Astrocyte (in vitro differentiated cells and primary cell): ENCODE measurements at places on chromosomes 3 and 15. TPM values are rescaled to one million over a fixed set of nuclear protein-coding genes. Genes with fewer than 3 reads are reported as not detected.

DNA sequence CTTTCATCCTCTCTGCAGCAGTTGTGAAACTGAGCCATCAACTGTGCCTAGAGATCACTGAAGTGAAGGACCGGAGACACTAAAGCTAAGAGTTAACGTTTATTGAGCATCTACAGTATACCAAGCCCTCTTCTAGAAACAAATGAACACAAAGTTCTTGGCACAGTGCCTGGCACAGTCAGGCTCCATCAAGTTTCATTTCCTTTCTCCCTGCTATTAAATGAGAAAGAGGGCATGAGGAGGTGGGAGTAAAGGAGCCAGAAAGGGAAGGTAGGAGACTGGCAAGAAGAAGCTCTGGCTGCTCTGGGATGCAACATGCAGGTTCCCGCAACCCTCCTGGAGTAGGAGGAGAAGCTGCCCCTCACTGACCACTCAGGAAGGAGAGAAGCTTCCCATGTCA, 30.6 kb downstream of the CYP19A1 start:
- H3K36me3 ChIP-seq = no peaks in the 10 kb centered on the region
- H3K27ac ChIP-seq = no peak overlapping the region
- no peaks in the 10 kb centered on the region for H3K27me3 ChIP-seq
- peaks cover 24% of the 10 kb centered on the region for H3K4me1 ChIP-seq

GRCh38 chr15:71662306-71662705, 148.0 kb upstream of the NR2E3 start:
- H3K27ac ChIP-seq = no peak overlapping the region
- no peak for DNase-seq
- H3K27me3 ChIP-seq = no peaks in the 10 kb centered on the region
- H3K4me1 ChIP-seq = peaks cover 3% of the 10 kb centered on the region
- H3K36me3 ChIP-seq = no peaks in the 10 kb centered on the region

DNA sequence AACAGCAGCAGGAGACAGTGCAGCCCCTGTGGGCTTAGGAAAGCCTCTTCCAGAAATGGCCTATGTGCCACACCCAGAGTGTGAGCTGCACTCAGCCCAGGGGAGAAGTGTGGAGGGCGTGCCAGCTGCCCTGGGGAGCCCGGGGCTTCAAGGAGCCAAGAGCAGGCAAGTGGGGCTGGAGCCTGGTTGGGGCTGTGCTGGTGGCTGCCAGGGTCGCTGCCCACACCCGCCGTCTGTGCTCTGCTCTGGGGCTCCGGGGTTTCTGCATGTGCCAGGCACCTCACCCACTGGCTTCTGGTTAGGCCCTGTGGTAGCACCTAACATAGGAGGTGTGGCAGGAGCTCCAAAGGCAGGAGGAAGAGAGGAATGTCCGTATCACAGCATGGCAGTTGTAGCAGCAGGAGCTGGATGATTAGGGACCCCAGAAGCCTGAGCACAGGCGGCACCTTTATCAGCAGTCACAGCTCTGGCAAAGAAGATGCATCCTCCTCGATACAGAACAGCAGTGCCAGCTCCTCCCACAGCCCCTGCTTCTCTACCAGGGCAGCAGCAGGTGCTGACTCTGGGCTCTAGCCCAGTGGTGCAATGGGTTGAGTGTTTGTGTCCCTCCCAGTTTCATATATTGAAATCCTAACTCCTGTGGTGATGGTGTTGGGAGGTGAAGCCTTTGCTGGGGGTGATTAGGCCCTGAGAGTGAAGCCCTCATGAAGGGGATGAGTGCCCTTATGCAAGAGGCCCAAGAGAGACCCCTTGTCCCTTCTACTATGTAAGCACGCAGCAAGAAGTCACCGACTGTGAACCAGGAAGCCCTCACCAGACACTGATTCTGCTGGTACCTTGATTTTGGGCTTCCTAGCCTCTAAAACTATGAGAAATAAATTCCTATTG, 70.0 kb upstream of the KLF13 start:
- H3K36me3 ChIP-seq = no peaks in the 10 kb centered on the region
- no peak for DNase-seq
- H3K4me1 ChIP-seq = no peaks in the 10 kb centered on the region
- no peaks in the 10 kb centered on the region for H3K27me3 ChIP-seq
- no peak overlapping the region for H3K4me3 ChIP-seq

DNA sequence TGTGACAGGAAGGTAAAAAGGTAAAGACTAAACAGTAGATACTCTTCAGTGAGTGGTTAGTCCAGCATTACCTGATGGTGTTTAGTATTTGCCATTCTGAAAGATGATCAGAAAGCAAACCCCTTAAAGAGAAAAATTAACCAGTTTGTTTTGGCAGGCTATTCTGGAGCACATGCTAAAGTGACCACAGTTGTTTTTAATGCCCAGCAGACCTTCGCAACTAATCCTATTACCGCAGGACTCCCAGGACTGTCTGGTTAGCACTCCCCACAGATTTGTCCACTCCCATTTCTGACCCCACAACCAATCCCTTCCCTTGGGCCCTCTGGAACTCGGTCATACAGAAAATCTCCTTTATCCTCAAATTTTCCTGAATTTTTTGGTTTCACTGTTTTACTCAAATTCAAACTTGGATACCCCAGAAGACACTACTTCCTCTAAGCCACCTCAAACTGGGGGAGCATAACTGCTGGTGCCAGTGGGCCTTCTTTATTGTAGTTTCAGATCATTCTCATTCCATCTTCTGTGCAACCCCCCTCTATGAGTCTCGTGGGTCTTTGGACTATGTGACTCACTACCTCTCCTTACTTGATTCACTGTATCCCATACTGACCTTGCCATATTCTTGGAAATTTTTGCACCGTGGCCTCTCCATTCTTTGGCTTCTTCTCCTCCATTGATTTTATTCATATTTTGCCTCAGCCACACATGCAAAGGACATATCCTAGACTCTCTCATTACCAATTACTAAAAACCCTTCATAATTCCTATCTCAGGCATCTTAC, 104.4 kb downstream of the RBMS3 start:
- H3K27me3 ChIP-seq = no peaks in the 10 kb centered on the region
- peak overlapping the region; percentile 84 for H3K27ac ChIP-seq
- peak; percentile 74 for DNase-seq
- no peak overlapping the region for H3K4me3 ChIP-seq
- peaks cover 5% of the 10 kb centered on the region for H3K36me3 ChIP-seq
- H3K4me1 ChIP-seq = peaks cover 11% of the 10 kb centered on the region

GRCh38 chr3:33807191-33807590, 8.8 kb downstream of the PDCD6IP start:
- H3K36me3 ChIP-seq = peaks cover 6% of the 10 kb centered on the region
- no peak for DNase-seq
- no peaks in the 10 kb centered on the region for H3K27me3 ChIP-seq
- no peak overlapping the region for H3K4me3 ChIP-seq
- H3K27ac ChIP-seq = no peak overlapping the region
- H3K4me1 ChIP-seq = peaks cover 4% of the 10 kb centered on the region

GRCh38 chr3:24495326-24495994, 810 bp upstream of the THRB start:
- H3K27me3 ChIP-seq = peaks cover 31% of the 10 kb centered on the region
- no peak overlapping the region for H3K27ac ChIP-seq
- peaks cover 4% of the 10 kb centered on the region for H3K4me1 ChIP-seq

- H3K4me1 ChIP-seq = peaks cover 63% of the 10 kb centered on the region
- peak; percentile 79 for DNase-seq
- no peaks in the 10 kb centered on the region for H3K27me3 ChIP-seq
- peak overlapping the region; percentile 83 for H3K27ac ChIP-seq
- H3K36me3 ChIP-seq = no peaks in the 10 kb centered on the region
These were observed 9.7 kb upstream of the FBLN2 start for GRCh38 chr3:13539292-13539638.

GRCh38 chr3:99635348-99635747, 3.0 kb upstream of the COL8A1 start:
- no peak for DNase-seq
- peak overlapping the region; percentile 1 for H3K27ac ChIP-seq
- peaks cover 26% of the 10 kb centered on the region for H3K4me1 ChIP-seq
- H3K4me3 ChIP-seq = no peak overlapping the region
- H3K36me3 ChIP-seq = no peaks in the 10 kb centered on the region
- H3K27me3 ChIP-seq = no peaks in the 10 kb centered on the region

DNA sequence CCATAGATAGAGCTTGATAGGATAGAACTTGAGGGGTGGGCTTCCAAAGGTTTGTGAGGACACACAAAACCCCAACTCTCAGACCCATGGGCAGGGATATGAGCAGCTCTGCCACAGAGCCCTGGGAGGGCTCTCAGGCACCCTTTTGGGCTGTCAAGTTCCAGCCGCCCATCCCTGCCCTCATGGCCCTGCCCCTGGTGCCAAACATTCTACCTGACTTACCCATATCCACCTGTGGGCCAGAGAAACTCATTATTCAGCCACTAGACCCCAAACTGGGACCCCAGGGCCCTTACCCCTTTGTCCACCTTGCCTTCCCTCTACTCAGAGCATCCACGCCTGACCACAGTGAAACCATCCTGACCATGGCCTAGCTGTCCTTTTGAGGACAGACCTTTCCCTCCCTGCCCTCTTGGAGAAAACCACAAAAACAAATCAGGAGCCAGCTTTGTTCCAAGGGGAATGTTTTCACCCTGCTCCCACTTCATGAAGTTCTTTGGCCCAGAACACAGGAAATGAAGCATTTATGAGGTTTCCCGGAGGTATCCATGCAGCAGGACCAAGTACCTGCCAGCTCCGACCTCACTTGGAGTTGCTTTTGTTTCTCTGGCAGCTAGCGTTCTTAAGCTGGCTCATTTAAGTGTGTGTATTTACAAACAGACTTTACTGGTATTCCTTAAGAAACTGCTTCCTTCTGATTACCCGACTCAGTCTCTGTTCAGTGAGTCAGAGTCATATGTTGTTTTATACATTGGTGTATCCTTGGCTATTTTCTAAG, 34.2 kb upstream of the GALNT15 start:
- H3K4me3 ChIP-seq = no peak overlapping the region
- H3K36me3 ChIP-seq = no peaks in the 10 kb centered on the region
- peak; percentile 97 for DNase-seq

DNA sequence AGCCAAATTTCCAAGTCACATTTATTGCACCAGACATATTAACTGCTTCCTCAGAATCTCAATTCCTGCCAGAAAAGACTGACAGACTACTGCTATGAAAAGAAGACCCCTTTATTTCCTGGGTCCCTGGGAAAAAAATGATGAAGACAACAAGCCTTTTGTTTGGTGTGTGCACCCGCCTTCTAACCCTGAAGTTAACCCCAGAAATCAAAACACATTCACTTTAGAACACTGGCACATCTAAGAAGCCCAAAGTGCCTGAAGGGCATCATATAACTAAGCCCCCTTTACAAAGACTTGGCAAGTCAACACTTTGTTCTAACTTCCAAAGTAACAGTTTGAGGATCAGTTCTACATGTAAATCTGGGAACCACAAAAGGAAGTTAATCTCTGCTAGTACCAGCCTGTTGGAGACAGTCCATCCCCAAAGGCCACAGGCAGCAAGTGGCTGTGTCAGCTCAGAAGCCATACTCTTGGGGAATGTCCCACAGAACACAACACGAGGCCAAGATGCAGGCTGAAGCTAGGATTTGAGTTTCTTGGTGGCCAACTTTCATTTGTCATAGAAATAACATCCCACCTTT, 16.3 kb upstream of the ATP1B3 start:
- no peaks in the 10 kb centered on the region for H3K4me1 ChIP-seq
- H3K27me3 ChIP-seq = no peaks in the 10 kb centered on the region
- H3K27ac ChIP-seq = no peak overlapping the region
- H3K4me3 ChIP-seq = no peak overlapping the region
- no peak for DNase-seq

- no peak overlapping the region for H3K4me3 ChIP-seq
- no peak for DNase-seq
- no peaks in the 10 kb centered on the region for H3K36me3 ChIP-seq
- H3K27me3 ChIP-seq = no peaks in the 10 kb centered on the region
- H3K27ac ChIP-seq = no peak overlapping the region
These were observed 93.6 kb downstream of the CDIN1 start for GRCh38 chr15:36673039-36673438.

GRCh38 chr15:50973605-50974004, 65.1 kb downstream of the AP4E1 start:
- peaks cover 11% of the 10 kb centered on the region for H3K36me3 ChIP-seq
- H3K27ac ChIP-seq = no peak overlapping the region
- no peak for DNase-seq
- H3K27me3 ChIP-seq = no peaks in the 10 kb centered on the region
- H3K4me1 ChIP-seq = no peaks in the 10 kb centered on the region
- no peak overlapping the region for H3K4me3 ChIP-seq

GRCh38 chr15:42184296-42184695, 23.8 kb downstream of the VPS39 start:
- no peaks in the 10 kb centered on the region for H3K27me3 ChIP-seq
- H3K4me3 ChIP-seq = no peak overlapping the region
- H3K27ac ChIP-seq = no peak overlapping the region
- H3K36me3 ChIP-seq = peaks cover 52% of the 10 kb centered on the region
- no peaks in the 10 kb centered on the region for H3K4me1 ChIP-seq
- no peak for DNase-seq

DNA sequence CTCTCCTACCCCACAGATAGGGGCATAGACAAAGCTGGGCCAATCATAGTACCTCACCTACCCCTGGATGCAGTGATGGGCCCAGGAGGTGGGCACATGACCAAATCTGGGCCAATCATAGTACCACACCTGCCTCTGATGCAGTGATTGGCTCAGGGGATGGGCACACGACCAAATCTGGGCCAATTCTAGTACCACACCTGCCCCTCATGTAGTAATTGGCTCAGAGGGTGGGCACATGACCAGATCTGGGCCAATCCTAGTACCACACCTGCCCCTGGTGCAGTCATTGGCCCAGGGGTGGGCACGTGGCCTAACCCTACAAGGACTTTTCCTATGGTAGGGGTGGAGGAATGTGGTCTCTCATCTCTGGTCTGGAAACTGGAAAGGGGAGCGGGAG, 56.9 kb upstream of the MEF2A start:
- no peak overlapping the region for H3K27ac ChIP-seq
- no peak overlapping the region for H3K4me3 ChIP-seq
- DNase-seq = no peak
- no peaks in the 10 kb centered on the region for H3K27me3 ChIP-seq
- H3K4me1 ChIP-seq = peaks cover 26% of the 10 kb centered on the region

DNA sequence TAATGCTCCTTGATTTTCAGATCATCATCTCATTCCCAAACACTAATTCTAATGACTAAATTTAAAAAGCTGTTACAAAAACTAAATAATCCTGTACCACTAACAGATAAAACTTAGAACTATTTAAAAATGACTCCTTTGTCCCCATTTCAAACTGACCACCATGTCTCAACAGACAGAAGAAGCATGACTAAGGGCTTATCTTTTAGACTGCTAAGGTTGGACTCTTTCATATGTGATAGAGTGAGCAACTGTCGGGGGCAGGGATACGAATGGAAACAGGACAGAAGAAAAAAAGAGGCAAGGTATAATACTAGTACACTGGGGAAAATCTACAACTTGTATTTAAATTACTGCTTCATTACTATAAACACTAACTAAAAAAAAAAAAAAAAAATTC, 23.3 kb downstream of the SNX4 start:
- DNase-seq = no peak
- peaks cover 29% of the 10 kb centered on the region for H3K36me3 ChIP-seq
- no peak overlapping the region for H3K4me3 ChIP-seq
- no peaks in the 10 kb centered on the region for H3K4me1 ChIP-seq

Gene UCN2
- total RNA-seq = 2.8 and 3.3 TPM in 2 replicates

Gene SI
- not detected in 2 replicates for total RNA-seq

Gene GP9
- not detected in 2 replicates for total RNA-seq

Gene THAP10
- total RNA-seq = 1.6 TPM in 2 replicates

Gene IQCF5
- not detected in 2 replicates for total RNA-seq

Gene FBXL22
- 0.34 and 0.43 TPM in 2 replicates for total RNA-seq

Gene BLM
- 2.8 and 3.7 TPM in 2 replicates for total RNA-seq
